Lower leg skin (tissue), 4 donors: ENCODE measurements at places on chromosomes 1 and 21.

GRCh38 chr1:246629030-246629429, 62.8 kb downstream of the CNST start:
- DNase-seq, result no peak

DNA sequence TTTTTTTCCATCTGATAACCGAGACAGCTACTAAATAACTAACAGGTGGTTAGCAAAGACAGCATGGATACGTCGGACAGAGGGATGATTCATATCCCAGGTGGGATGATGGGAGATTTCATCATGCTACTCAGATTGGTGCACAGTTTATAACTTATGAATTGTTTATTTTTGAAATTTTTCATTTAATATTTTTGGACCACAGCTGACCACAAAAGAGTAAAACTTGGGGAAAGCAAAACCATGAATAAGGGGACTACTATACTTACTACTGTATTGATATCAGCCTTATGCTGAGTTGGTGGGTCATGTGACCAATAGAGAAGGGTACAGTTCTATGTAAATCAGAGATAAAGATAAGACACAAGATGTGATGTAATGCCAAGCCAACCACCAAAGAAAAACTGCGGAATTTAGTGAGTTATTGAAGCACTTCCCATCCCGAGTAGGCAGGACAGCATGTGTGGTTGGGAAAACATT, 248.1 kb upstream of the C1orf105 start:
- DNase-seq, result no peak

- no peak for DNase-seq
Measured at GRCh38 chr1:184212649-184213314, 161.3 kb downstream of the TSEN15 start.

DNA sequence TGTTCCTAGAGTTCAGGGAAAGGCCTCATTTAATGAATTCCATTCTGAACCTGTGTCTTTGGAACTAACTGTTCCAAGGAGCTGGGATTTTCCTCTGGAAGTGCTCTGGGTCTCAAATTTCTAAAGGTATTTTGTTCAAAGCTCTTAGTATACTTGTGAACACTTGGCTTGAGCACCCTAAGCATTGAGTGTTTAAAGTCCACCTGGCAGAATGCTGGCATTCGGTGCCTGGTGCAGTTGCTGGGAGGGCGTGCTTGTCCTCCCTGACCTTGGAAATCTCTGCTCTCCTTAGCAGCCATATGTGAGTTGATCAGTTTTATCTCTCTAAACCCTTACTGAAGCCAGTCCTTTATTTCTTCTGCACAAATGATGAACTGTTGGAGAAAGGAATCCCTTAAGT, 3.0 kb downstream of the MTARC2 start:
- no peak for DNase-seq

GRCh38 chr1:222867316-222867715, 52.5 kb downstream of the DISP1 start:
- DNase-seq, result no peak

GRCh38 chr1:99587008-99587407, 58.9 kb upstream of the PALMD start:
- DNase-seq, result no peak

- no peak for DNase-seq
Measured at GRCh38 chr21:16309250-16309971, 579.6 kb downstream of the USP25 start.

- DNase-seq, result no peak
Measured at GRCh38 chr1:167924102-167924501, 10.2 kb upstream of the ADCY10 start.

GRCh38 chr1:183804916-183805841, at the start of gene RGL1:
TSS of gene RGL1 (plus strand) at chr1:183805120. CDS start at chr1:183805298, 178 bp downstream.
- peak; percentile 84 for DNase-seq

DNA sequence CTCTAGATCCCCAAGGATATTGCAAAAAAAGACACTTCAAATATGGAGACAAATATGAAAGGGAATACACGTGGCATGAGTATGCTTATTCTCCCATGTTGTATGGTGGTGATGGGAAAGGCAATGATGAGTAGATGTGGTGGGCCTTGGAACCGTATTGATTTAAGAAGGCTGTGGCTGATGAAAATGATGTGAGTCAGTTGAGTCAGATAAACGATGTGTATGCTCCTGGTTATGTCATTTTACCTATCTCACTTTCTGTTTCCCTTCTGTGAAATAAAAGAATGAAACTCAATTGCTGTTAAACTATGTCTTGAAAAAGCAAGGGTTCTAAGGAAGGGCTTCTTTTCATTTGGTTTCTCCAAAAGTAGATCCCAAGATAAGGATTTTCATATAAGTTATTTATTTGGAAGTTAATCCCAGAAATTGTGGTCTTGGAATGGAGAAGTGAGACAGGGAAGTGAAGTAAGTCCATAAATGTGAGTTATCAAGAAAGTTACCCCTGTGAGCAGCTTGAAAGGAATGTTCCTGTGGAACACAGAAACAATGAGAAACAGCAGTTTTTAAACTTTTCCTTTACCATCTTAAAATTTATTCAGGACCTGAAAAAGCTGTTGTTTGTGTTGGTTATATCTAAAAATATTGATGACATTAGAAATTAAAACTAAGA, 292.0 kb downstream of the DUSP10 start:
- DNase-seq, result no peak

DNA sequence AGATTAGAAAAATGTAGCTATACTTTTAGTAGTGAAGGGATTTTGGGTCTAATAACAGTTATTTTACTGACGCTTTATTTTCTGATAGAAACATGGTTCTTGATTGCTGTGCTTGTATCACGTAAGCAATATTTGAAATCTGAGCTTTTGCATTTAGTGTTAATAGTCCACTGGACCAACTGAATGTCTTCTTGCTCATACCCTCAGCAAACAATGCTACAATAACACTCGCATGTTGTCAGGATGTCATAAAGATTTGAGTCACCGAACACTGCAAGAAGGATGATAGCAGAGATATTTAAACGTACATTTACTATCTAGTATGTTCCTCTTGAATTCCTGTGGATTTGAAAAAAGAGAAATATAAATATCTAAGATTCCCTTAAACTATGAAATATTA, 7.5 kb downstream of the DYRK1A start:
- DNase-seq, result no peak

DNA sequence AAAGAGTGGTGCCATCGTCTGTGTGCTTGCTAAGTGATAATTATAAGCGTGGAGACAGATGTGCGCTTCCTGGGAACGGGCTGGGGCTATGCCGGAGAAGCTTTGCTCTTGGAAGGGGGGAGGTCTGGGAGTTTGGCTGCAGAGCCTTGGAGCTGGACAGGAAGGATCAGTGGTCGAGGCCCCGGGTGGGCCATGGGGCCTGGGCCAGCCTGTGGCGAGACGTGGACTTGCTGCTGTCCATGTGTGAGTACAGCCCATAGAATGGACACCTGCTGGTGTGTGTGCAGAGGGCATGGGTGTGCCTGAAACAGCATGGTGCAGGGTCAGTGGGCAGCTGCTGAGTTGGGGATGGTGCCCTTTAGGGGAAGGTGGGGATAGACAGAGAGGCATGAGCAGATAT, 121.3 kb downstream of the PCBP3 start:
- no peak for DNase-seq

GRCh38 chr1:236750928-236751327, 44.2 kb upstream of the MTR start:
- no peak for DNase-seq

DNA sequence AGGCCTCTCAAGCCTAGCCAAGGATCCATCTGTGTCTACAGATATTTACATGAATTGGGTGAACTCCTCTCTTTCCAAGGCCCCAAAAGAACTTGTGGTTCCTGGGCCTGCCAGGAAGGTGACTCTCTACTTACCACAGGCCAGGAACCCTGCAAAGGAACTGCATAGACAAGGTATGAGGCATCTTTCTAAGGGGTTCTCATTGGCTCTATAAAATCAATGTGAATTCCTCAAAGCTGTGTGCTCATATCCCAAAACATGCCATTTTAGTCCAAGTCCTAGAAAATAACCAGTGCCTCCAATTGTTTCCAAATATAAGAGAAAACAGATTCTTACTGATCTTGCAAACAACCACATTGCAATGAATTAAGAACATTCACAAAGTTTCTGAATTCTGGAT, 39.9 kb upstream of the RGL1 start:
- DNase-seq, result no peak

- DNase-seq, result no peak
Measured at GRCh38 chr1:96510911-96511310, 210.7 kb upstream of the PTBP2 start.

DNA sequence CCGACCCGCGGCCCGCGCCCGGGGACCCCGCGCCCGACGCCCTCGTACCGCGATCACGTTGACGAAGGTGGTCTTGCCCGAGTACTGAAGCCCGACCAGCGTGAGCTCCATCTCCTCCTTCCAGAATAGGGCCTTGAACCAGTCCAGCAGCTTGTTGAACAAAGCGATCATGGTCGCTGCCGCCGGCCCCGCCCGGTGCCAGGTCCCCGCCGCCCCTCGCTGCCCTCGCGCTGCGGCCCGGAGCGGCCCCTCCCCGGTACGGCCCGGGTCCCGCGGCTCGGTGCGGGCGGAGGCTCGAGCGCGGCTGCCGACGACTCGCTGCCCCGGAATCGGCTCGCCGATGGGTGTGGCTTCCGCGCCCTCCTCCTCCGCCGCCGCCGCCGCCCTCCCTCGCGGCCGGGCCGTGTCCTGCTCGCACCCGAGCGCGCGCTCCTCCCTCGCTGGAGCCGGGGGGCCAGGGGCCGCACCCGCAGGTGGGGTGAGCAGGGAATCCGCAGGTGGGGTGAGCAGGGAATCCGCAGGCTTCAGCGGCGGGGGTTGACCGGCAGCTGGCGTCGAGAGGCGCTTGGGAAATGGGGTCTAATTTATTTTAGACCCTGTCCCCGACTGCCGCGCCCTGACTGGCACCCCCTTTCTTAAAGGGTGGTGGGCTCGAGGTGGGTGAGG, at the start of gene ARL8A:
Gene ARL8A (minus strand): TSS at position 336 of the 666 bp plus-strand sequence. CDS start 165 bp downstream, at position 171.
- peak; percentile 51 for DNase-seq

DNA sequence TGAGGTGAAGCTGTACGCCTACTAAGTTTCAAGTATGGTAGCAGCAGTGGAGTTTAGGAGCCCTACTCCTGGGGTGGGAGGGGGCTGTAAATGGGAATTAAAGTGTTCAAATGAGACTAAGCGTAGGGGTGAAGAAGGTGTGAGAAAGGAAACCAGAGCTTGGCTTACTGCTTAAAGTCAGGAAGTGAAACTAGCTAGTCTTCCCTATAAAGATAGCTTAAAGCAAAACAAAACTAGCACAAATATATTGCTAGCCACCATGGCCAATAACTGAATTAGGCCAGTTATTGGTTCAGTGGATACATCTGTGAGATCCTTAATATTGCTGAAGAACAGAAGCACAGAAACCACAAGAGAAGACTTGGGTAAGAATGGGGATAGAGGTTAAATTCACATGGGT, 492.2 kb upstream of the PKN2 start:
- DNase-seq, result no peak

GRCh38 chr1:65064981-65065380, 83.0 kb upstream of the AK4 start:
- DNase-seq, result no peak

DNA sequence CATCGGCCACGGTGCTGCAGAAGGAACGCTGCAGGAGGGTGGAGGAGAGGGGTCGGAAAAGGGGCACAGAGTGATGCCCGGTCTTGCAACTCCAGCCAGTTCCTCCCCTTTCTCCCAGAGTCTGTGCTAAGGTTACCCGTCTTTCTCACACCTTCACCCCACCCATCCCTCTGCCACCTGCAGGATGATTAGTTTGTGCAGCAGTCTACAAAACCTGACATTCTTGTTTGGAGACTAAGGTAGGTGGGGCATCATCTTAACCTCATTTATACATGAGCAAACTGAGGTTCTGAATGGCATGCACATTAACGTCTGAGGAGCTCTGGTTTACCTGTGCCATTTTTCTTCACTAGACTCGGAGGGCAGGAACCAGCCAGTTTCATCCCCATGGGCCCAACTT, 232.3 kb downstream of the GRIK3 start:
- DNase-seq, result no peak

- DNase-seq, result no peak
Measured at GRCh38 chr1:245466261-245466660, 311.5 kb downstream of the KIF26B start.

GRCh38 chr1:154791292-154792166, 78.6 kb downstream of the KCNN3 start:
- no peak for DNase-seq

DNA sequence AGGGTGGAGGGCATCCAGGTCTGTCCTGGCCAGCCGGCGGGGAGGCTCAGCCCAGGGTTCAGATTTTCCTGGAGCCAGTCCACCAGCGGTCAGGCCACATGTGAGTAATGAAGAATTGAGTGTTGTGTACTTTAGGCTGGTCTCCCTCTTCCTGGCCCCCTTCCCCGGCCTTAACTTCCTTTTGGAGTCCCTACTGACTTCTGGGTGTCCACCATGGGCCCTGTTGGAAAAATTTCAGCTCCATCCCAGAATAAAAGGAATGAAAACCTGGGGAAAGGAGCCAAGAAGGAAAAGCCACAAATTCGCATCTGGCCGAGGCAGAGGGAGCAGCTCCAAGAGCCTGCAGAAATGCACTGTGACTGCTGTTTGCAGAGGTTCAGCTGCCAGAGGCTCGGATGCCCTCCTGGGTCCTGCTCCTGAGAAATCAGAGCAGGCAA, 35.5 kb upstream of the HHAT start:
- peak; percentile 40 for DNase-seq

- DNase-seq, result no peak
Measured at GRCh38 chr1:190022709-190023108, 455.0 kb downstream of the BRINP3 start.

DNA sequence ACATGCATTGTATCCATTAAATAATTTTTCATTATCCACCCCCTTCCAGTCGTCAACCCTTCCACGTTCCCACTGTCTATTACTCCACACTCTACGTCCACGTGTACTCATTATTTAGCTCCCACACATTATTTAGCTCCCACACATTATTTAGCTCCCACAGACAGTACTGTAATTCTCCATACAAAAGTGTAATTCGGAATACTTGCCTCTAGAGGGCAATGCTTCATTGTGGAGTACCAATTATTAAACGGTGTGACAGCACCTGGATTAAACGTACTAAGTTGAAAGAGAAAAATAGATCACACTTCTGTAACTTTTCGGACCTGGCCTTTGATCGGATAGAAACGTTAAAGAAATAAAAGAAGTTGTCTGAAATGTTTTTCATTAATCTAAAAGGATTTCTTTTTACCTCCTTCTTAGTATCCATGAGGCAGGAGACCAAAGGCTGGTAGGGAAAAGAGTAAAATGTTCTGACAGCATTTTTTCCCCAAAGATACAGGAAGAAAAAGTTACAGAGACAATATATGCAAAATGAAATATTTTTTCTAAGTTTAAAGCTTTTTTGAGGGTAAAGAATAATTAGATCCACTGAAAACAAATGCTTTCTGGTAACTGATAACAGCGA, 99.2 kb downstream of the LHX8 start:
- no peak for DNase-seq
